HFFc6 (cell line): ENCODE measurements at places on chromosomes 16 and 17. TPM values are rescaled to one million over a fixed set of nuclear protein-coding genes. Genes with fewer than 3 reads are reported as not detected.

- peaks cover 21% of the 10 kb centered on the region for H3K27me3 ChIP-seq
- H3K4me3 ChIP-seq: no peak overlapping the region
- H3K4me1 ChIP-seq: no peaks in the 10 kb centered on the region
Observed at GRCh38 chr17:73393962-73394361, 82.2 kb upstream of the CDC42EP4 start.

GRCh38 chr16:49734331-49734730, 121.6 kb downstream of the ZNF423 start:
- no peak for DNase-seq
- H3K36me3 ChIP-seq: no peaks in the 10 kb centered on the region
- H3K4me3 ChIP-seq: no peak overlapping the region
- H3K4me1 ChIP-seq: no peaks in the 10 kb centered on the region

GRCh38 chr16:12255919-12256665, 279.6 kb downstream of the SNX29 start:
- H3K36me3 ChIP-seq: no peaks in the 10 kb centered on the region
- no peak overlapping the region for H3K27ac ChIP-seq
- H3K27me3 ChIP-seq: no peaks in the 10 kb centered on the region; the same call in 1 of the 2 replicates
- peaks cover 8% of the 10 kb centered on the region for H3K4me1 ChIP-seq

DNA sequence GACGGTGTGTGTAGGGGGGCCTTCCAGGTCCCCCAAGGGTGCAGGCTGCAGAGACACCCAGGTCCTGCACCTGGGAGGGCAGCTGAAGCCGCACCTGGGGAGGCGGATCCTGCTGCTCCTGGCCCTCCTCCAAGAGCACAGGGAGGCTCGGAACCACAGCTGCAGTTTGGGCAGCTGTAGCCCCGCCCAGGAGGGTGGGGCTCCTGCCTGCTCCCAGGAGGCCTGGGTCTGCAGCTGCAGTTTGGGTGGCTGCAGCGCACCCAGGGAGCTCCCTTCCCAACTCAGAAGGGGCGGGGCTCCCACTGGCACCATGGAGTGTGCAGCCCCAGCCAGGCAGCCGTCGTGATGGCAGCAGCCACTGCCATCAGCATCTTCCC, 69.4 kb upstream of the NKD1 start:
- no peak overlapping the region for H3K27ac ChIP-seq
- H3K4me3 ChIP-seq: no peak overlapping the region
- H3K36me3 ChIP-seq: no peaks in the 10 kb centered on the region
- H3K4me1 ChIP-seq: peaks cover 2% of the 10 kb centered on the region; the same call in 1 of the 2 replicates
- H3K27me3 ChIP-seq: peaks cover 15% of the 10 kb centered on the region

Gene FBXO39
- total RNA-seq: not detected in 3 replicates

Gene VWA3A
- not detected in 3 replicates for total RNA-seq

- H3K4me3 ChIP-seq: no peak overlapping the region
- no peak overlapping the region for H3K27ac ChIP-seq
- peaks cover 8% of the 10 kb centered on the region; the same call in 1 of the 2 replicates for H3K4me1 ChIP-seq
- no peak for DNase-seq
Observed at GRCh38 chr17:10271106-10271562, 72.7 kb upstream of the GAS7 start.
